ENCODE measurements at places on chromosomes 7 and 10.

GRCh38 chr7:115831371-115831770 is 199.2 kb downstream of the TFEC start:
- DNase-seq = no peak

GRCh38 chr10:26448706-26449435 is 10.7 kb downstream of the APBB1IP start:
- peak; percentile 45 for DNase-seq

DNA sequence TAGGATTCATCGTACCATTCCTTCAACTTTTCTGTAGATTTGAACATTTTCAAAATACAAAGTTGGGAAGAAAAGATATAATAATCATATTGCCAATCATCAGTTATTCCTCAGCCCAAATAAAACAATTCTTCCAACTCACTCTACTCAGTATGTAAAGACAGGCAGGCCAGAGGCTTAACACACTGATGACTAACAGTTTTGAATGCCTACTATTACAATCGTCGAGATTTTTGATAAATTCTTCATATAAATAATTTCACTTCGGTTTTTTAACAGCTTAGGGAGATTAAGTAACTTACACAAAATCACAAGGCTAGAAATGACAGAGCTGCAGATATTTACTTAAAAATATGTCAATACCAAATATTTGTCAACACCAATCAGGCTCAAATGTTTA is 17.6 kb downstream of the CYTH3 start:
- no peak for DNase-seq

- DNase-seq = no peak
Observed at GRCh38 chr10:72904806-72905205, 11.3 kb downstream of the OIT3 start.

DNA sequence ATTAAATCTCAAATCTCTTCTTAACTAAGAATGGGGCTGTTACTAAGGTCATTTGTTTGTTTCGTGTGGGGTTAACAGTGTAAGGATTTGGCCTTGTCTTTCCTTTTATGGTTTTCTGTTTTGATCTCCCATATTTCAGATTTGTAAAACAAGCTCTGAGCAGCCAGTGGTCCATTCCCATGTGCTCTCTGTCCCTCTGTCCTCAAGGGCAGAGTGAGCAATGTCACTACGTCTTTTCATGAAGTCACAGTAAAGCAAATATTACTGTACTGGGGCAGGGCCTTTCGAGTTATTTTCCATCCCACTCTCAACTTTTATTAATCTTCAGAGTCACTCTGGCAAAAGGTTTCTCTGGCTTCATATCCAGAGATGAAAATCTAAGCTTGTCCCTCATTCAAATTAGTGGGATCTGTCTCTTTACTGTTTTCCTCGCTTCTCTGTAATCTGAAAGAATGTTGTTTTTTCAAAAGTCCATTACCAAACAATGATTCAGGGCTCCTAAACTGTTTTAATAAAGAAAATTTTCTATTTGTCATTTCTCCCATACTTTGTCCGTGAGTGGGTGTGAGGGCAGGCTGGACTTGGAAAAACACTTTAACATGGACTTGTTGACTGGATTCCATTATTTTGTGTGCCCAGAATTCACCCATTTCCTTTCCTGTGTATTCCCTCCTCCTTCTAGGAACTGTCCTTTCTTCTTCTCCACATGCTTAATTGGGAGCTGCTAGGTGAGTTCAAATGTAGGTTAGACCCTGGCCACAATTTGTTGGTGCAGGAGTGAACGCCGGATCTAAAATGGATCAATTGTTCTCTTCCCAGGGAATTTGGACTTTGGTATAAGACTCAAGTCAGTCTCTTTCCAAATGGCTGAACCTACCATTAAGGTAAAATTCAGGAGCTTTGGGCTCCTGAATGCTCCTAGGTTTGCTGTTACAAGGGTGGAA is 42.1 kb upstream of the NAMPT start:
- DNase-seq = no peak

GRCh38 chr7:68865351-68866199 is 732.7 kb upstream of the AUTS2 start:
- DNase-seq = no peak

Measured in stimulated activated CD8-positive, alpha-beta memory T cell treated with anti-CD3 and anti-CD28 coated beads, Interleukin-4, amount 100 ng/mL, for 24 hours (primary cell).